T-cell (primary cell): ENCODE measurements at places on chromosomes 4 and X. TPM values are rescaled to one million over a fixed set of nuclear protein-coding genes. Genes with fewer than 3 reads are reported as not detected.

Gene FMR1NB
- not detected for total RNA-seq

Gene FAT4
- 0.06 TPM for total RNA-seq

Gene TEX28
- total RNA-seq, result not detected

Gene SLC26A1
- 0.35 TPM for total RNA-seq

Gene ZNF518B
- total RNA-seq, result 28.6 TPM

Gene SCRG1
- not detected for total RNA-seq

GRCh38 chr4:16692046-16692445, 206.4 kb downstream of the LDB2 start:
- no peak for DNase-seq

GRCh38 chr4:126271292-126271691, 956.5 kb downstream of the FAT4 start:
- DNase-seq, result no peak

- DNase-seq, result no peak
Measured at GRCh38 chr4:3520276-3520675, 11.9 kb downstream of the LRPAP1 start.
